SK-N-SH (cell line): ENCODE measurements at places on chromosomes 3 and 15. TPM values are rescaled to one million over a fixed set of nuclear protein-coding genes. Genes with fewer than 3 reads are reported as not detected.

Gene ETFA
- polyA plus RNA-seq = 122 and 164 TPM in 2 replicates

Gene KY
- 1.9 and 2.4 TPM in 2 replicates for polyA plus RNA-seq

Gene IGSF11
- 0.07 and 0.08 TPM in 2 replicates for polyA plus RNA-seq

Gene LRRC28
- 15.2 and 18.3 TPM in 2 replicates for polyA plus RNA-seq

Gene TRPC1
- polyA plus RNA-seq = 9.6 and 13.4 TPM in 2 replicates

Gene SLC6A20
- polyA plus RNA-seq = not detected in 2 replicates

- DNase-seq = no peak
These were observed 142.0 kb upstream of the SLCO3A1 start for GRCh38 chr15:91711384-91712033.

- no peak for DNase-seq
These were observed 202.2 kb downstream of the DOCK3 start for GRCh38 chr3:50876947-50877346.

DNA sequence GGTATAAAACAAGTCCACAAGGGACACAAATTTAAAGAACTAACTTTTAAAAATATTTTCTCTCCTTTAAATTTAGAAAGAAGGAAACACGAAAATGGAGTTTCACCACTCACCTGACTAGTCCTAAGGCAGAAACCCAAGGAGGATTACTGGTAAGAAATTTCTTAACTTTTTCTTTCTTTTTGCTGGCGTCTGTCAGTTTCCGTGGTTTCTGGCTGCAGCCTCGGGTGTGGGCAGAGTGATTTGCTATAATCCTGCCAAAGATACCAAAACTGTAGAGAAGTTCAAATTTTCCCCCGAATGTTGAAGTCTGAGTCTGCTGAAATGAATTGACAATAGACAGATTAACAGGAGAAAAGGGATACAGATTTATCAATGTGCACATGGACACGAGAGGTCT, 843.6 kb upstream of the ALCAM start:
- DNase-seq = no peak
